ENCODE measurements at places on chromosomes 7 and 10. TPM values are rescaled to one million over a fixed set of nuclear protein-coding genes. Genes with fewer than 3 reads are reported as not detected.
A peak's percentile ranks its signal among the peaks of the same experiment; 100 is the strongest.

PNLIPRP3 gene
- not detected for polyA plus RNA-seq

MBL2 gene
- not detected for polyA plus RNA-seq

- DNase-seq = no peak
Measured at GRCh38 chr10:95505641-95506040, 55.5 kb downstream of the SORBS1 start.

DNA sequence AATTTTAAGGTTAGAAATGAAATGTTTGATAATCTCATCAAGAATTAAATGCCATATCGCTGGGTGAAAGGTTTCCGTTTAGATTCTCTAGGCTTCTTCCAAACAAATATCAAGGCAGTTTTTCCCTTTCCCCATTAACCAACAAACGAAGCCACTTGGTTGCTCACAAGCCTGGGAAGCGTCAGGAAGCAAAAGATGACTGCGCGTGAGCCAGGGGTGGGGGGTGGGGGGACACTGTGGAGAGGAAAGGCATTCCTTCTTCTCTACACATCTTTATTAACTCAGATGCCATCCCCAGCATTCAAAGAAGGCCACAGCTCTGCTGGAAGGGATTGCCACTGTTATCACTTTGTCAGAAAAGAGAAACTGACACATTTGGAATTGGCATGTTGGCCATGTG is 207.1 kb downstream of the TRIL start:
- no peak for DNase-seq

DNA sequence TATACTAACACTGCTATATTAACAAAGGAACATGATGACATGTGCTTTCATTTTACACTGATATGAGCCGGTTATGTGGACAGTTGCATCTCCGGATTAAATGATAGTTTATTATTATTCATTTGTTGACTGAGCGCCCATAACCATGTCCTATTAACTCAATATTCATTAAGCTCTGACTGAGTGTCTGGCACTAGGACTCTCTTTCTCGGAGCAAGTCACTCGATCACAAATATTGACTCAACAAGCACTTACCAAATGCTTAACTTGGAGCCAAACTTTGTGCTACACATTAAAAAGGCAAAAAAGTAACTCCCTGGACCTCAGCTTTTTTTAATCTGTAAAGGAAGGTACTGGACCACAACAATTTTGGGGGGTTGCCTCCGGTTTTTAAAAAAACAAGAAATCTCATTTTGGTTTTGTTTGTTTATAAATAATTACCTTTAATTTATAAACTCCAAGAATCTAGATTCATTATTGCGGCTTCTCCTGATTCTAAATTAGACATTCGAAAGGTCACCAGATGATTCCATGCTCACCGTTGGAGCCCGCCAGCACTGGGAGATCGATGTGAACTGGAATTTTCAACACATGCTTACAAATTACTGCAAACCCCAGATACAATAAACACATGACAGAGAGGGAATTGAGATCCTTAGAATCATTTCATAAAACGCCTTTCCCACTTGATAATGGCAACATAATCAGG is 8.9 kb upstream of the LYZL1 start:
- no peak for DNase-seq

DNA sequence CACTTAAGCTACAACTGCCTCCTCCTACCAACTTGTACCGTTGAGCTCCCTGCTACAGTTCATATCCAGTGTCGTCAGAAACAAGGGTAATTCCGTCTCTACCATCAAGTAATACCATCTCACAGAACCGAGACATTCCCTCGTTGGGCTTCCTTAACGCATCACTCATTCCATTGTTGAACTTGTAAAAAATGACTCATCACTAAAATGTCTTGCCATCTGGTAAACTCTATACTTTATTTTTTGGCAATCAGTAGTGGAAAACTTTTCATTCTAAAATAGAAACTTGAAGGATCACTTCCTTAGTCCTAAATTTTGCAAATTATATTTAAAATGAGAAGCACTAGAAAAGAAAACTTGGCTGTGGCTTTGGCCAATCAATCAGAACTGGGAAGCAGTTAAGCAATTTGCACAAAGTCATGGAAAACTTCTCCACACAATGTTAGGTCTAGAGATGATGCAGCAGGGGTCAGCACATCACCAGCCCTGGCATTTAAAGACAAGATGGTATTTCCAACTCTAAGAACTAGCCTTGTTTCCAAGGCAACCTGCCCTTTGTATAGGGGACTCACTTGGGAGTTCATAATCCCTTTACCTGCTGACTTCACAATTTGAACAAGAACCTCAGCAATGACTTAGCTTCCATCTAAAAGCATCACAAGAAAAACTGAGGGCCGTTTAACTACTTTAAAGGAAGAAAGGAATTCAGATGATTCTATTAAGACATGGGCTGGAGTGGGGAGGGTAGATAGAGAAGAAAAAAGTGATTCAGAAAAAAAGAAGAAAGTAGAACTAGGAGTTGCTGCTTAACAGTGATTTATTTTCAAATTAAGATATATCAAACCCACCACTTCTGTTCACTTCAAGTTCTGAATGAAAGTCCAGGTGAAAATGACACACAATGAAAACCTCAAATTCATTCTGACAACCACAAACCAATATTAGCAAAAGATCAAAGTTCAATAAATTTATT is 288.1 kb downstream of the PARD3 start:
- DNase-seq = peak; percentile 98
